Muscle of back (tissue), 13 donors: ENCODE measurements at places on chromosomes 5 and 9. TPM values are rescaled to one million over a fixed set of nuclear protein-coding genes. Genes with fewer than 3 reads are reported as not detected.

Gene UBAC1
- 47.1 TPM for polyA plus RNA-seq

Gene PCDHB16
- polyA plus RNA-seq: 6.1 TPM

Gene SEC24A
- polyA plus RNA-seq: 18.9 TPM

Gene CENPP
- 7.8 TPM for polyA plus RNA-seq

Gene IL3
- polyA plus RNA-seq: not detected

Gene LIFR
- polyA plus RNA-seq: 34.4 TPM

Gene SLC24A2
- 0.99 TPM for polyA plus RNA-seq

DNA sequence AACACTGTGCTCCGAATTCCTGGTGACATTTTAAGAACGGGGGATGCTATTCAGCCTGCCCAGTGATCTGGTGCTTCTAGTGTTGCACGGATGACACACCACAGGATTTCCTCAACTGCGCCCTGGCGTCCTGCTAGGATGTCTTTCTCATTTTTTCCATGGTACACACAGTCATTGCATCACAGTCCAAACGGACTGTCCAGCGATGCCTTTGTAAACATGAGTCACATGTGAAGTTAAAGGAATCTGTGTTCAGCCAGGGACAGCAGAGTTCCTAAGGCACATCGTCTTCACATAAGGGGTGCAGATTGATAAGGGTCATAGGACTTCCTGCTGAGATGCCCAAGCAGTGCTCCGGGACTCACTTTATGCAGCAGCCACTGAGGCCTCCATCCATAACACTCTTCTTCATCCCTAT lies 9.3 kb upstream of the PTPN3 start:
- no peak for DNase-seq

DNA sequence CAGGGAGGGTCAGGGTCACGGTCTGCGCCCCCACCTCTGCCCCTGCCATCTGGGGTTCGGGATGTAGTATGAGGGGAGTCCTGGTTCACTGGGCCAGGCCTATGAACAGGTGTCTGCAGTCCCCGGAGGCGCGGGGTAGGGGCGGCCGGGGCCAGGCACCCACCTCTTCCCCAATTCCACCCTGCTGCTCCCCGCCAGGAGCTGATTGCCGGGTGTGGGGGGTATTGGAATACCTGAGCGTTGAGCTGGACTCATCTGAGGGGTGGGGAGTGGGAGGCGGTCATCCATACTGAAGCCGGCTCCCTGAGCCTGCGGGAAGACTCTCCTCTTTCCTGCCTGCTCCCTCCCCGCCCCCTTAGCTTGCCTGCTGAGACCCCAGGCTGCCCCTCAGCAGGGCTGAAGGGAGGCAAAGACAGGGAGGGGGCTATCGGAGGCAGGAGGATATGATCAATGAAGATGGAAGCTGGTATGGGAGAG lies 679 bp downstream of the SLC6A7 start:
- DNase-seq: no peak

- DNase-seq: no peak
These were observed 44.1 kb downstream of the COL23A1 start for GRCh38 chr5:178545941-178546674.

- DNase-seq: no peak
These were observed 211.2 kb downstream of the RAB3C start for GRCh38 chr5:58793888-58794657.

DNA sequence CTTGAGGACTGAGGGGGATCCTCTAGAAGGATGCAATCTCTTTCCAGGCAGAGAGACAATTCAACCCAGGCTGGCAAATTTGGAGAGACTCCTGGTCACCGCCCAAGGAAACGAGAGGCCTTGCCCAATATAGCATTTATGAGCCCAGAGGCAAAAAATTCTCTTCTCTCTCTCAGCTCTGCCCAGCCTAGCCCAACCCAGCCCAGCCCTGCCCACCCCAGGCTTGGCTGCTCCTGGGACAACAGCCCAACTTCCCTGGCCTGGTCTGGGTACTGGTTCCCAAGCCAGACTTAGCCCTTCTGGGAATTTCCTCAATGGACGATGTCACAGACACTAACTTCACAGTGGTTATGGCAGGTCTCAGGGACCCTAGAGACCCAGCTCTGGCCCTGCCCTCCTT lies 116.5 kb downstream of the PSD2 start:
- DNase-seq: no peak

GRCh38 chr9:95073042-95073607 lies 244.4 kb downstream of the FANCC start:
- DNase-seq: no peak
